ENCODE measurements at places on chromosomes 11 and 22. TPM values are rescaled to one million over a fixed set of nuclear protein-coding genes. Genes with fewer than 3 reads are reported as not detected.

GRCh38 chr22:33918676-33919365 is 1.5 kb downstream of the LARGE1 start:
- no peak overlapping the region for H3K27ac ChIP-seq
- peaks cover 8% of the 10 kb centered on the region for H3K4me1 ChIP-seq
- no peak for DNase-seq
- H3K27me3 ChIP-seq: no peaks in the 10 kb centered on the region
- no peaks in the 10 kb centered on the region for H3K36me3 ChIP-seq
- peak overlapping the region; percentile 60 for H3K4me3 ChIP-seq

- H3K27me3 ChIP-seq: no peaks in the 10 kb centered on the region
- peaks cover 41% of the 10 kb centered on the region for H3K36me3 ChIP-seq
- peak overlapping the region; percentile 94 for H3K27ac ChIP-seq
- H3K4me1 ChIP-seq: peaks cover 43% of the 10 kb centered on the region
- no peak for DNase-seq
Observed at GRCh38 chr11:67268081-67268961, 2.0 kb downstream of the GRK2 start.

GRCh38 chr11:19557720-19558140 is 154.9 kb upstream of the NAV2 start:
- H3K27me3 ChIP-seq: peaks cover 2% of the 10 kb centered on the region
- H3K27ac ChIP-seq: no peak overlapping the region
- no peaks in the 10 kb centered on the region for H3K36me3 ChIP-seq
- DNase-seq: peak; percentile 59

- H3K36me3 ChIP-seq: peaks cover 22% of the 10 kb centered on the region
- DNase-seq: no peak
- H3K27me3 ChIP-seq: no peaks in the 10 kb centered on the region
- H3K4me1 ChIP-seq: no peaks in the 10 kb centered on the region
Observed at GRCh38 chr22:23313791-23314567, 133.7 kb downstream of the BCR start.

GRCh38 chr11:60835534-60835846 is 6.4 kb upstream of the CCDC86 start:
- no peaks in the 10 kb centered on the region for H3K4me1 ChIP-seq
- no peaks in the 10 kb centered on the region for H3K36me3 ChIP-seq
- H3K4me3 ChIP-seq: no peak overlapping the region
- DNase-seq: no peak
- no peak overlapping the region for H3K27ac ChIP-seq

DNA sequence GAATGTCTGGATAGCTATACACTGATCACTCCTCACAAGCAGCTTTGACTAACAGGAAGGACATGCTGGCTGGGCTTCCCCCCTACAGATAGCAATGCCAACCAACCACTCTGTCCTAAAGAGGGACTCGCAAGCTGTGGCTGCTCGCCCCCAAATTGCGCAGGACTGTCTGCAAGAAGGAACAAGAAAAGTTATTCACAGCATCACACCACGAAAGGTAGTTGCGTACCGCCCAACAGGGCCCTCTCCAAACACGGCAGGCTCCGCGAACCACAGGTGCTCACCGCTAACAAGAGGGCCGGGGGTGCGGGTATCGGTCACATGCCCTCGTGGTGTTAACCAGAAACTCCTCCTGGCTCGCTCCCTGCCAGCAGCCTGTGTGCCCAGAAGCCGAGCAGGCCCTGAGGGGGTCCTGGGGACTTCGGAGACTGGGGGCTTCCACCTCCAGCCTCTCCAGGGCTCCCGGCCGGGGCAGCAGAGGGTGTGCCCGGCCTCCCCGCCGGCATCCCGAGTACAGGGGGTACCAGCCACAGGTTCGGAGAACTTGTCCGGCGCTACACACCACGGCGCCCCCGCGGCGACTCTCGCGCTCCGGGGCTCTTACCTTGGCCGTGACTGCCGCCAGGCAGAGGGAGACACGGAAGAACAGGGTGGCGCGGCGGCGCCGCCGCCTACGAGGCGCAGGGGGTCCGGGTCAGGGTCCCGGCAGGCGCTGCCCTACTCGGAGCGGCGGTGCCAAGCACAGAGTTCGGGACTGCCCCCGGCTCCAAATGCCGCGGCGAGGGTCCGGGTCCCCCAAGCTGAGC is 682 bp downstream of the LARGE1 start:
- peaks cover 2% of the 10 kb centered on the region for H3K27me3 ChIP-seq
- DNase-seq: peak; percentile 71
- H3K4me1 ChIP-seq: peaks cover 8% of the 10 kb centered on the region
- H3K4me3 ChIP-seq: peak overlapping the region; percentile 60
- H3K36me3 ChIP-seq: no peaks in the 10 kb centered on the region

GRCh38 chr11:70608568-70609470 is 210.5 kb downstream of the CTTN start:
- H3K27ac ChIP-seq: no peak overlapping the region
- H3K4me3 ChIP-seq: no peak overlapping the region
- no peaks in the 10 kb centered on the region for H3K4me1 ChIP-seq
- no peaks in the 10 kb centered on the region for H3K36me3 ChIP-seq

GRCh38 chr11:119910051-119910450 is 181.1 kb upstream of the NECTIN1 start:
- H3K36me3 ChIP-seq: no peaks in the 10 kb centered on the region
- peaks cover 57% of the 10 kb centered on the region for H3K4me1 ChIP-seq
- DNase-seq: peak; percentile 67

GRCh38 chr11:69682221-69682620 is 7.1 kb upstream of the LTO1 start:
- no peaks in the 10 kb centered on the region for H3K27me3 ChIP-seq

DNA sequence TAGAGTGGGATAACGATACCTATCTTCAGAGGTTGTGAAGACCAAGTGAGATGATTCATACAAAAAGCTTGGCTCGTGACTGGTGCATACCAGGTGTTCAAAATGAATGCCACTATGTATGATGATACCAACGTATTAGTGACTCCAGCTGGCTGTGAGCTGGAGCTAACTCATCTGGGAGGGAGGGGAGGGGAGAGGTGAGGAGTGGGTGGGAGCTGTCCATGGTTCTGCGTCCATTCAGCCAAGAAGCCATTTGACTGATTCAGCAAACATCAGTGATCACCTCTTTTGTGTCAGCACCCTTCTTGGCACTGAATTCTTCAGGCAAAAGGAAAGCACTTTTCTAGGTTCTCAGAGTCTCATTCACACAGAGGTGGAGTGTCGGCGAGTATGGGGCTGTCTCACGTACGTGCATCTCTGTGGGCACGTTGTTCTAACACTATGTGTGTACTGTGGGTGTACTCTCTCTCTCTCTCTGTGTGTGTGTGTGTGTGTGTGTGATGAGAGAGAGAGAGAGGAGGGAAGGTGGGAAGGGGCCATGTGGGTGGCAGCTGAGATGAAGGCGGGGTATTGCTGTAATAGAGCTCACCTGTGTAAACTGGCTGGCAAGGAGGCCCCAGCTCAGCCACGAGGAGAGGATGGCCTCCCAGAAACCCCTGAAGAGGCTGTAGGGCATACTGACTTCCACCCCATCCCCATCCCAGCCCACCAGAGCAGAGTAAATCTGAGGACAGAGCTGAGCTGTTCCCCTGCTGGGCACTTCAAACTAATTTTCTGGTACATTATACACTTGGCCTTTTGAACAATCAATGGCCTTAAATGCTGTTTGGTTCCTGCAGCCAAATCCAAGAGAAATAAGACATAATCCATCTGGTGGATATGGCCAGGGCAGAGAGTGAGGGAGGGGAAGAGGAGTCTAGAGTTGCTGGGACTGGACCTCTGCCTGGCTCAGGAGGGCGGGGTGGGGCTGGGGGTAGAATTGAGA is 96.1 kb upstream of the THY1 start:
- no peak overlapping the region for H3K27ac ChIP-seq
- no peaks in the 10 kb centered on the region for H3K36me3 ChIP-seq
- H3K4me3 ChIP-seq: no peak overlapping the region
- no peak for DNase-seq

- no peak for DNase-seq
- H3K36me3 ChIP-seq: peaks cover 3% of the 10 kb centered on the region
- H3K27ac ChIP-seq: no peak overlapping the region
- H3K27me3 ChIP-seq: no peaks in the 10 kb centered on the region
- H3K4me3 ChIP-seq: no peak overlapping the region
Observed at GRCh38 chr11:117830674-117831351, 6.3 kb upstream of the FXYD2 start.

GRCh38 chr11:126840201-126840886 is 160.2 kb downstream of the KIRREL3 start:
- no peak overlapping the region for H3K4me3 ChIP-seq
- no peaks in the 10 kb centered on the region for H3K4me1 ChIP-seq
- H3K27me3 ChIP-seq: peaks cover 5% of the 10 kb centered on the region
- DNase-seq: no peak
- H3K36me3 ChIP-seq: no peaks in the 10 kb centered on the region
- H3K27ac ChIP-seq: no peak overlapping the region

DNA sequence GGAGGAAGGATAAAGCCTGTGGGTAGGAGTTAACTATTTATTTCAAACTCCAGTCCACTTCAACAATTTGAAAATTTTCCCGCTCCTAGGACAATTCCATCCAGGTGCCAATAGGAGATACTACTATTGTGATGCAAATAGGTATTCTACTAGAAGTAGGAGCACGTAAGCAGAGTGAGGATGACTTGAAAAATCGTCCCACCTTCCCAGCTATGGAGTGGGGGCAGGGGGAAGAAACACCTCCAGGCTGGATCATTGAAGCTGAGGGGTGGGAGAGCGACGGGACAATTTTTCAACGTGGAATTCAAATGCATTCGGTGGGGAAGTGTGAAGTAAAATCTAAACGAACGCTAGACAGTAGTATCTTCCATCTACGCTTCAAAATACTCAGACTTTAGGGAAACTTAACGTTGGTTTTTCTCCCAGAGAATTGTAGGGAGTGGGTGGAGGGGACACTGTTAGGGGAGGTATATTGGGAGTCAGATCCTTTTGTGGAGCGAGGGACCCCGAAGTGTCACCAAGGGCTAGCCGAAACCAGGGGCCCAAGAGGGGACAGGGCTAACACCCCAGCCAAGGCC is 523 bp upstream of the ARHGAP42 start:
- H3K4me1 ChIP-seq: peaks cover 4% of the 10 kb centered on the region
- peak overlapping the region; percentile 63 for H3K27ac ChIP-seq
- H3K27me3 ChIP-seq: no peaks in the 10 kb centered on the region
- no peaks in the 10 kb centered on the region for H3K36me3 ChIP-seq

DNA sequence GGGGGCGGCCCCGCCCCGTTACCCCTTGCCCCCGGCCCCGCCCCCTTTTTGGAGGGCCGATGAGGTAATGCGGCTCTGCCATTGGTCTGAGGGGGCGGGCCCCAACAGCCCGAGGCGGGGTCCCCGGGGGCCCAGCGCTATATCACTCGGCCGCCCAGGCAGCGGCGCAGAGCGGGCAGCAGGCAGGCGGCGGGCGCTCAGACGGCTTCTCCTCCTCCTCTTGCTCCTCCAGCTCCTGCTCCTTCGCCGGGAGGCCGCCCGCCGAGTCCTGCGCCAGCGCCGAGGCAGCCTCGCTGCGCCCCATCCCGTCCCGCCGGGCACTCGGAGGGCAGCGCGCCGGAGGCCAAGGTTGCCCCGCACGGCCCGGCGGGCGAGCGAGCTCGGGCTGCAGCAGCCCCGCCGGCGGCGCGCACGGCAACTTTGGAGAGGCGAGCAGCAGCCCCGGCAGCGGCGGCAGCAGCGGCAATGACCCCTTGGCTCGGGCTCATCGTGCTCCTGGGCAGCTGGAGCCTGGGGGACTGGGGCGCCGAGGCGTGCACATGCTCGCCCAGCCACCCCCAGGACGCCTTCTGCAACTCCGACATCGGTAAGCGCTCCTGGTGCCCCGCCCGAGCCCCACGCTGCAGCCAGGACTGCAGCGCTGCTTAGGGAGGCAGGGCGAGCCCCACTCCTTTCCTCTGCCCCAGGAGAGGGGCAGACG is at the start of gene TIMP3:
TIMP3 (plus strand) TSS at position 169 of the 700 bp plus-strand sequence; CDS start at position 466, 297 bp downstream.
- DNase-seq: peak; percentile 82
- peaks cover 18% of the 10 kb centered on the region for H3K4me1 ChIP-seq
- H3K27ac ChIP-seq: peak within 1 kb of the TSS; percentile 63
- H3K36me3 ChIP-seq: no peaks in the 10 kb centered on the region
- no peaks in the 10 kb centered on the region for H3K27me3 ChIP-seq
- H3K4me3 ChIP-seq: peak within 1 kb of the TSS; percentile 54

DNA sequence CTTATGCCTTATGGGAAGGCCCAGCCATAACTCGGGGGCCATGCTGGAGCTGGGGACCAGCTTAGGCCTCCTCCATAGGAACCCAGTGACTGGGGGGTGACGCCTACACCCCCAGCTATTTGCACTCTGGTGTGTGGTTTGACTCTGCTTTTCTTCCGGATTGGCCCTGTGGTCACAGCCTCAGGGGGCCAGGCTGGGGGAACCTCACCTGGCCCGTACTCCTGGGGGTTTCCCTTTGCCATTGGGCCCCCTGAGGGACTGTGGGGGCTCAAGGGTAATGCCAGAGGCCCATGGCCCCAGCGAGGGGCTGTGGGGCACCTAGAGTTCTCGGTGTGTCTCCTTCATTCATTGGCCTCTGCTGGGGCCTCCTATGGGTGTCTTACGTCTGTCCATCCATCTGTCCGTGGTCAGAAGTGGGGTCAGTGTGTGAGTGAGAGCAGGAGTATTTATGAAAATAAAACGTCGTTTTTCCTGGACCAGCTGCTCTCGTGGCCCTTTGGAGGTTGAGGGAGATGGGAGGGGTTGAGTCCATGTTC is 6.3 kb upstream of the SH3BP1 start:
- H3K4me1 ChIP-seq: peaks cover 78% of the 10 kb centered on the region
- H3K36me3 ChIP-seq: peaks cover 38% of the 10 kb centered on the region
- DNase-seq: no peak
- H3K27ac ChIP-seq: peak overlapping the region; percentile 94

Gene LSP1
- polyA plus RNA-seq: 20.5 TPM

Gene MUC2
- polyA plus RNA-seq: 94.8 TPM

All from large intestine (tissue), 12 donors.